ENCODE measurements at places on chromosomes 6 and 20.

DNA sequence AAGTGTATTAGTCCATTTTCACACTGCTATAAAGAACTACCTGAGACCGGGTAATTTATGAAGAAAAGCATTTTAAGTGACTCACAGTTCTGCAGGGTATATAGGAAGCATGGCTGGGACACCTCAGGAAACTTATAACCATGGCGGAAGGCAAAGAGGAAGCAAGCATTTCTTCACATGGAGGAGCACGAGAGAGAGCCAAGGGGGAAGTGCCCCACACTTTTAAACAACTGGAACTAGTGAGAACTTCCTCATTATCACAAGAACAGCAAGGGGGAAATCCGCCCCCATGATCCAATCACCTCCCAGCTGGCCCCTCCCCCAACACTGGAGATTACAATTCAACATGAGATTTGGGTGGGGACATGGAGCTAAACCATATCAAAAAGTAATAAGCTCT lies 28.3 kb upstream of the B3GAT2 start:
- DNase-seq = no peak

DNA sequence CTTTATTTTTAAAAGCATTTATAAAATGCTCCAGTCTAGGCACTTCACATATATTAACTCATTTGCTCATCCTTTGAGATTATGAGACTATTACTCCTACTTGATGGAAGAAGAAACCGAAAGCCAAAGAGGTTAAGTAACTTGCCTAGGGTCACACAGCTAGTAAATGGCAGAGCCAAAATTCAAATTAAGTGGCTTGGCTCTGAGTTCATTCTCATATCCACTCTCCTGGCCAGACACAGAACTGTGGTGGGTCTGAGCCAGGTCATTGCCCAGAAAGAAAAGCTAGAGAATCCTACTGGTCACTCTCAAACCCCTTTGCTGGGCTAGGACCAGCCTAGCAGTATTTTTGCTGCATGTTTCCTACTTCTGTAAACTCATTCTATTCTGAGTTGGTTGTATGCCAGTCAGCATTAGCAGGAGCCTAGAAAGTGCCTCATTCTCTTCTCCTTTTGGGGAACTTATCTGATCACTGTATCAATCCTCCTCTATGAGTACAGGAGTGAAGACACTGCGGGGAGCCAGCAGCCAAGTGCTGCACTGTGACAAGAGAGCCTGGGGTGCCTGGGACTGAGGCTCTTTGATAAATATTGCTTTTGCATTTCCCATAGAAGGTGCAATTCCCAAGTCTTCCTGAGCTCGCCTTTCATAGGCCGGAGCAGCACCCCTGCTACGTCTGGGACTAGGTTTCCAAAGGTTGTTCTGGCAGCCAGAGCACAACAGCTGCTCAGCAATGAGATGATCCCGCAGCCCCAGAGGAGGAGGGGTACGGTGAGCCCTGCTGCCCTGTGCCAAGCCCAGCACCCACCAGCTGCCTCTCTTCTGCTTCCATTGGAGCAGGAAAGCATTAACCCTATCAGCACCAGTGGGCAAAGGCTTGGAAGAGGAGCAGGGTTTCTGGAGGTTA lies 728.3 kb downstream of the MAFB start:
- DNase-seq = no peak

- DNase-seq = no peak
Observed at GRCh38 chr20:34876406-34877282, at the start of gene ACSS2. ACSS2 (plus strand) TSS chr20:34876612; CDS start chr20:34876646, 34 bp downstream.

DNA sequence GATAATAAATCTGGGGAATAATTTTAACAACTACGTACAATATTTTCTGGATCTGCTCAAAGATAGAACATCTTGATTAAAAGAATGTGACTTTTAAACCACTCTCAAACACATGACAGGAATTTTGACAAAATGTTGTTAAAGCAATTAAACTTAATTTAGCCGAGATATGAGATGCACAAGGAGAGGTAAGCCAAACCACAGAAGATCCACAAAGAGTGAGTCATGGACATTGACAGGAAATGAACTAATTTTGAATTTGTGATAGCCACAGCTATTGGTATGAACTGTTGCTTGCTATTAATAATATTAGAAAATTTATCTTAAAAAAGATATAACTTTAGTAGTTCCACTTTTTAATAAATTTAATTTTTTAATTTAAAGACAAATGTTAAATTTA lies 27.8 kb upstream of the VGLL2 start:
- no peak for DNase-seq

DNA sequence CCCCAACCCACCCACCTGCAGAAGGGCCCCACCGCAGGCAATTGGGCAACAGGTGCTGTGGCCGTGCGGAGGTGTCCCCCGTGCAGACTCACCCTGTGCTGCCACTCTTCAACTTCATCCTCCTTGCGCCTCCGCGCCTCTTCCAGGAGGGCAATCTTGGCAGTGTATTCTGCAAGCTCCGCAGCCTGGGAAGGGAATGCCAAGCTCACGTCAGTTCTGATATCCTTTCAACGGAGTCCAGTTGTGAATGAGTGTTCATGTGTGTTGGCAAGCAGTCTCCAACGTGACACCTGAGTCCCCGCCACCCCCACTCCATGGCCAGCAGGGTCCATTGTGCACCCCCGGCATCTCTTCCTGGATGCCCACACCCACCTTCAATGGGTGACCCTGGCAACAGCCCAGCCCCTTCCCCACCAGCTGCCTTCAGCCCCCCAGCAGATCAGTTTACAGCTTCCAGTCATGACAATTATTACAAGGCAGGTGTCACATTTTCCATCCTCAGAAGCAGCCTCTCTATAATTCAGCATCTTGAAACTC lies 49.9 kb downstream of the EZR start:
- no peak for DNase-seq

GRCh38 chr6:99282479-99283062 lies 66.9 kb downstream of the FAXC start:
- DNase-seq = peak; percentile 37

GRCh38 chr6:124682751-124683150 lies 279.5 kb upstream of the RNF217 start:
- DNase-seq = no peak

GRCh38 chr6:163231356-163232014 lies 183.0 kb upstream of the QKI start:
- DNase-seq = no peak

GRCh38 chr6:35463292-35463691 lies 4.9 kb upstream of the RPL10A start:
- DNase-seq = no peak

DNA sequence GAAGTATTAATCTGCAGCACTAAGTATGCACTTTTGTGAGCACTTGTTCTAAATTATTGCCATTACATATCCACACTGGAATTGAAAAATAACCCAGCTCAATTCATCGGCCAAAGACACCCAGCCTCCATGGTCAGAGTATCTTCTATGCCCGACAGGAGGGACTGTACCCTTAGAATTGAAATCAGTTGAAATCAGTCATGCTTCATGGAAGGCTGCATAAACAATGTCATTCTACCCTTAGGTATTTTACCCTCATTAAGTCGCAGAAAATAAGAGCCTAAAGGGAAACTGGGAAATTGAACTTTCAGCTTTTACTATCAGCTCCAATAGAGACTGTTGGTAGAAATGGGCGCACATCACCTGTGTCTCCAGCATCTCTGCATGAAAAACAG lies 2.9 kb upstream of the RAMACL start:
- DNase-seq = no peak

GRCh38 chr6:119542037-119542436 lies 192.5 kb upstream of the MAN1A1 start:
- DNase-seq = no peak

DNA sequence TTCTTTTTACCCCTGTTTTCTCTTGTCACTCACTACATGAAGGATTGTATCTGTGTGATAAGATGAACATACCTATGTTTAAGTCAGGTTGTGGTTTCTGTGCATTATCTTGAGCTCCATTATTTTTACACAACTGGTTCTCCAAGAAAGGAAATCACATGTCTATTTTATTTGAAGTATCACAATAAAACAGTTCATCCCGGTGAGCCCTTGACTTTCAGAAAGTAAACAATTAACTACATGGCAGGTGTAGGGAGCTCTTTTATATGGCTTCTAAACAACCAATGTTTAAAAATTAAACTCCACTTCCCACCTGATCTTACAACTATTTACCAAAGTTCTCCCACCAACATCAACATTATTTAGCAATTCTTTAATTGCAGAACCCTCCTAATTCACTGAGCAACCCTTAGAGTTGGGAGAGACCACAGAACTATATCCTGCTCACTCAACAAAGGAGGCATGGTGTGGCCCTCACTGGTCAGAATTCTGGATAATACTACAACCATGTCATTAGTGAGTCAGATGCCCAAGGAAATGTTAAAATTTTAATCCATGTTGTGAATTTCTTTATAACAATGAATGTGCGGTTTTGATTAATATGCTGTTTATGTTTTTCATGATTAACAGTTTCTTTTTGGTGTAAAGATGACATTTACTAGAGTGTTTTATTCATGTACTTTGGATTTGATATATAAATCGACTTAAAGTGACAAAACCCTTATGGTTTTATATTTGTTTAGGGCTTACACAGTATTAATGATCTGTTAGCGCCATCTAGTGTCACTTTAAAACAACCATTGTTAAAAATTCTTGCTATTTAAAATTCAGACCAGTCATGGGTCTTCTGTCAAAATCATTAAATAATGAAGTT lies 50.0 kb upstream of the SCGN start:
- peak; percentile 84 for DNase-seq

DNA sequence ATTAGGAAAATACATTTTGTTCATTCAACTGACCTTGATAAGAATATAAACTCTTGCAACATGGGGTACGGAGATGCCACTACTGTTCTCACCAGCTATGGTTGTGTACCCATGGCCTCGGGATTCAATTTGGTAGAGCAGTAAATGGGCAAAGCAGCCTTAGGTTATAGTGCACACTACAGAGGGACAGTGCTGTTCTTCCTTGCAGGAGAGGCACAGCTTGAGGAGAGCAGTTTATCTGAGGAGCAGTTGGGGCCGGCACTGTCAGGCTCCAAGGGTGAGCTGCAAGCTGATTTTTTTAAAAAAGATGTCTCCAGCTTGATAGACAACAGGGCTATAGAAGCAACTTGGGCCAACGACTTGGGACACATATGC lies 82.4 kb downstream of the SLC35B3 start:
- no peak for DNase-seq

DNA sequence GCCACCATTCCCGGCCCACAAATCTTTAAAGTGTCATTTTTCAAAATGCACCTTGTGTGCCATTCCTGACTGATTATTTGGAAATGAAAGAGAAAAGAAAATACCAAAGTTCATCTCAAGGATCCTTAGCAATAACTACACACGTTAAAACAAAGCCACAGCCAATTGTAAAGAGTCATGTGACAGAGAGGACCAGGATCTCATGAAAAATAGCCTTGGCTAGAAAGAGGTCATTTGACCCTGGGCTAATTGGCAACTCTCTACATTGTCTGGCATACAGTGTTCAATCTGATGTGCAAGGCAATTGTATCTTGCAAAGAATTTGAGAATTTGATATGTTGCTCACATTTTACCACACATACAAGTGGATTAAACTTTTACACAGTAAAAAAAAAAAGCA lies 31.6 kb upstream of the HLA-G start:
- DNase-seq = no peak

DNA sequence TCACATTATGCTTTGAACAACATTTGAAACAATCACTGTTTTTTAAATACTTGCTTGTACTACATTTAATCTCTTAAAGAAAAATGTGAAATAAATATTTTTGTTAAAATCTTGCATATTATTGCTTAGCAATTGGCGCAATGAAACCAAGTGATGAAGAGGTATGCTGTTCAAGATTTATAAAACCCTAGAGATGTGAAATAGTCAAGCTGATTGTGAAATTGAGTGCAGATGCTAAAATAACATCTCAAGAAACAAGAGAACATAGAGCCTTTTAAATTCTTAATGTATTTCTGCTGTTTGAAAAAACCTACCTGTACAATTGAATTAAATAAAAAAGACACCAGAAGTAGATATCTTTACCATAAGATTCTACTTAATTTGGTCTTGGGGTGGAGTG lies 179.2 kb upstream of the MCHR2 start:
- no peak for DNase-seq

DNA sequence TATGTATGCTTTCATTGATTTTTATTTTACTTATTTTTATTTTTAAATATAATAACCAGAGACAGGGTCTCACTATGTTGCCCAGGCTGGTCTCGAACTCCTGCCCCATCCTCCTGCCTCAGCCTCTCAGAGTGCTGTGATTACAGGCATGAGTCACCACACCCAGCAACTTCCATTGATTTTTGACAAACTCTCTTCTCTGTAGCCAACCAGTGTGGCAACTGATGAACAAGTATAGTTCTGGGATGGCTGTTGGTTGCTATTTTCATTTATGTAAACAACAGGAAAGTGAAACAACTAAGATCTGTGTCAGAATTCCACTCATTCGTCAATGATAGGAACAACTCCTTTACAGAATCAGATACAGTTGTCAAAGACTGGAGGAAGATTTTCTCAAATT lies 356.7 kb upstream of the JARID2 start:
- no peak for DNase-seq

GRCh38 chr20:52724541-52724940 lies 247.6 kb upstream of the TSHZ2 start:
- no peak for DNase-seq

DNA sequence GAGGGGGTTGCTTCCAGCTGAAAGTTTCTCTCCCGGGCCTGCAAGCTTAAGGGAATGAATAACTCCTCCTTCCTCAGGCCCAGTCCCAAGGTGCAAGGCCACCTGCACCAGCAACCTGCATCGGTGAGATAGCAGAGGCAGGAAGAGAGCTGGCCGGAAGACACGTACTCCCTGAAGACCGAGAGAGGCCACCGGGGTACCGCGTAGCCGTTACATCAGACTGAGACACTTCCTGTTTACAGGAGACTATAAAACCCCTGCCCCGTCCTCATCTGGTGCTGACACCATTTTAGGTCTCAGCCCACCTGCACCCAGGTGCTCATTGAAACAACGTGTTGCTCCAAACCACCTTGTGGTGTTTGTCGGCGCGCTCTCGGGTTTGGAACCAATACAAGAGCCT lies 60.5 kb upstream of the PRND start:
- DNase-seq = no peak

GRCh38 chr6:168195712-168196111 lies 116.7 kb upstream of the FRMD1 start:
- DNase-seq = no peak

- no peak for DNase-seq
Observed at GRCh38 chr6:128822271-128822670, 60.7 kb upstream of the LAMA2 start.

DNA sequence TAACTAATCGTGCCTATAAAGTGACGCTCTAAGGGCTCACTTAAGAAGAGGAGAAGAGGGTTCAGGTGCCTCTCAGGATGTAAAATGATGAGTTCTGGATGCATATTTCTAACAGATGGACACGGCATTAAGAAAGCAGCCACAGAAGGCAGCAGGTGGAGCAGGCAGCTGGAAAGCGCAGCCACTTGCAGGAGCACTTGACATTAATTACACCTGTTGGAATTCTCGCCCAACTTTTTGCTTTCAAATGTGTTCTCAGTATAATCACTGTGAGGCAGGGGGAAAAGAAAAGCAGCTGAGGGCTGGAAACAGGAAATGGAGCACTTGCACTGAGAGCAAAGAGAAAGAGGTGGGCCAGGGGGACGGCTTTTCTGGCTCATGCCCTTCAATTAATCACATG lies 164.2 kb downstream of the NKAIN2 start:
- DNase-seq = peak; percentile 99

GRCh38 chr6:43983632-43984031 lies 143.6 kb downstream of the MRPL14 start:
- DNase-seq = peak; percentile 62
